HepG2 (cell line): ENCODE measurements at places on chromosomes 7 and 10.

GRCh38 chr7:32616625-32617024 is 121.3 kb downstream of the AVL9 start:
- DNase-seq, result no peak

- peak; percentile 18 for DNase-seq
Measured at GRCh38 chr7:129831424-129832058, 121.2 kb downstream of the UBE2H start.

DNA sequence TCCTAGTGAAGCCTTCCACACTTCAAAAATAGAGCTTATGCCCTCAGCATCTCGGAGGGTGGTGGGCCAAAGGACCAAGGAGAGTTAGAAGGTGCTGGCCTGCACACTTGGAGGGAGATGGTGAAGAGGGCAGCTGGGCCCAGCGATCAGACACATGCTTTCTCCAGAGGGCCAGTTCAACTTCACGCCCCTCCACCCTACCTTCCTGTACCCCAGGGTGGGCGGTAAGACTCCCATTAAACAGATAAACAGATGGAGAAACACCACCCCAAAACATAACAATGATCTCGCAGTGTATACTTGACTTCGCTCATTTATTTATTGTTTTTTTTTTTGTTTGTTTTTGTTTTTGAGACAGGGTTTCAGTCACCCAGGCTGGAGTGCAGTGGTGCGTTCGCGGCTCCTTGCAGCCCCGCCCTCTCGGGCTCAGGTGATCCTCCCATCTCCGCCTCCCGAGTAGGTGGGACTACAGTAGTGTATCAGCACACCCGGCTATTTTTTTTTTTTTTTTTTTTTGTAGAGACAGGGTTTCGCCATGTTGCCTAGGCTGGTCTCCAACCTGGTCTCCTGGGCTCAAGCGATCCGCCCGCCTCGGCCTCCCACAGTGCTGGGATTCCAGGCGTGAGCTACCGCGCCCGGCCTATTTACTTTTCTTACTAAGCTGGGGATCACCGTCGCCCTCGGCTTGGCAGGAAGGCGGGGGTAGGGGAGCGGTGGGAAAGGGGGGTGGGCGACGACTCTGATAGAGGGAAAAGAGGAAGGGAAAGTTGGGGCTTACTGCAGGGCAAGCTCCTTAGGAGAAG is 1.8 kb downstream of the C10orf95 start:
- DNase-seq, result peak; percentile 76

DNA sequence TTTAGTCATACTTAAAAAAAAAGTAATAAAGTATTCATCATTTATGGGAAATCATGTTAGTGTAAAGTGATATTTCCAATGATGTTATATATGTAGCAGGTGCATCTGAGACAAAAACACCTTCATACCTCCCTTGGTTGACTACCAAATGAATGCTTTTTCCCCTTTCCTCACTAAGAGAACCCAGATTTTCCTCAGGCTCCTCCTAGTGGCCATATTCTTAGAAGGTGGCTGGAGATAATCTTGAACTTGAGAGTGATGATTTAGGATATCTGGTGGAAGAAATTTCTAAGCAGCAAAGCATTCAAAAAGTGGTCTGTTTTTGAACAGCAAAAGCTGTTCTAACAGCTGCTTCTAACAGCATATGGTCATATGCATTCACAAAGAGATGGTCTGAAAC is 16.8 kb upstream of the DNAH11 start:
- peak; percentile 5 for DNase-seq

- no peak for DNase-seq
Measured at GRCh38 chr10:103072276-103072675, 120.8 kb downstream of the NT5C2 start.

GRCh38 chr7:33423646-33424020 is 294.3 kb downstream of the BBS9 start:
- peak; percentile 16 for DNase-seq
